ENCODE measurements at places on chromosomes 7 and 10. TPM values are rescaled to one million over a fixed set of nuclear protein-coding genes. Genes with fewer than 3 reads are reported as not detected.

DNA sequence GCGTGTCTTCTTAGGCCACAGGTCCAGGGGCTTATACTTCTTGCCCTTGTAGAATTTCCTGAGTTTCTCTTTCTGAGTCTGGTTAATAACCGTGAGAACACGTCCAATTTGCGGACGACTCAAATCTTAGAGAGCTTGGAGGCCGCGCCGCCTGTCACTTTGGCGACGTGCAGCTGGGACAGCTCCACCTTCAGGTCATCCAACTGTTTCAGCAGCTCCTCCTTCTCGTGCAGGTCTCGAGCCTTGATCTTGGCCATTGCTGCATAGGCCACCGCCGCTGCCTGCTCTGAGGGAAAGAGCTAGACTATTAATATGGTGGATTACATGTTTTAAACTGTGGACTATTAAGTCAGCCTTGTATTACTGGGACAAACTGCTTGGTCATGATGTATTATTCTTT is 26.9 kb downstream of the EVX1 start:
- no peak for DNase-seq

GRCh38 chr10:29946953-29947700 is 112.3 kb downstream of the JCAD start:
- no peak for DNase-seq

DNA sequence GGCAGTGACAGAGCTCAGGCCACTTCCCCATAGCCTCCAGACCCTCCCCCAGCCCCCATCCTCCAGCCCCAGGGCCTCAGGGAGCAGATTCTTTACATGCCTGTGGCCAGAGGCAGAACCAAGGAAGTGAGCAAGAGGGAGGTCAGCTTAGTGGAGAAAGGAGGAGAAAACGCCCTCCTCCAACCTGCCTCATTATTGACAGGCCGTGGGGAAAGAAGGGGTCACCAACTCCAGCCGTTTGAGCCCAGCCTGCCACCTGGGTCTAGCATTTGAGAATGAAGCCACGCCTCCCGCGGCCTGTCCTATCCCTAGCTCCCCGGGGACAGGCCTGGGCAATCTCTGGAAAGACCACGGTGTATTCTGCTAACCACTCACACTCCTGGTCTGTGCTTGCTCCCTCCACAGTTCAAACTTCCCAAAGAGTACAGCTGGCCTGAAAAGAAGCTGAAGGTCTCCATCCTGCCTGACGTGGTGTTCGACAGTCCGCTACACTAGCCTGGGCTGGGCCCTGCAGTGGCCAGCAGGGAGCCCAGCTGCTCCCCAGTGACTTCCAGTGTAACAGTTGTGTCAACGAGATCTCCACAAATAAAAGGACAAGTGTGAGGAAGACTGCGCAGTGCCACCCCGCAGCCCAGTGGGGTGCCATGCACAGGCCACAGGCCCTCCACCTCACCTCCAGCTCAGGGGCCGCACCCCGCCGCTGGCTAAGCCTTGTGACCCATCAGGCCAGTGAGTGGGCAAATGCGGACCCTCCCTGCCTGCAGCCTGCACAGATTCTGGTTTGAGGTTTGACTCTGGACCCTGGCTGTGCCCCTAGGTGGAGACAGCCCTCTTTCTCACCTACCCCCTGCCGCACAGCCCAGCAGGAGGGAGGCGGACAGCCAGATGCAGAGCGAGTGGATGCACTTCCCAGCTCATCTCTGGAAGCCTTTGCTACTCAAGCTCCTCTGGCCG is 14.3 kb upstream of the TRIM8 start:
- DNase-seq: no peak

DNA sequence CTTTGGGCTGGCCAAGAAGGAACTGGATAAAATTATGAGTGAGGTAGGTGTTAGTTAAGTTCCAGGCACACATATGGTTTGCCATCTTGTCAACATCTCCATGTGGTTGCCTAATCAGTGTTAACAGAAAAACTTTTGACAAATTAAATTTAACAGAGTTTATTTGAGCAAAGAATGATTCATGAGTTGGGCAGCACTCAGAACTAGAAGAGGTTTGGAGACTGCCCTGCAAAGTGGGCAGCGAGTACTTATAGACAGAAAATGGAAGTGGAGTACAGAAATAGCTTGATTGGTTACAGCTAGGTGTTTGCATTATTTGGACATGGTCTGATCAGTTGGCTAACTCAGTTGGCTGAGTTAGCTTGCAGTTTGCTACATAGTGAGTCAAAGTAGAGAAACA is 37.5 kb upstream of the AGK start:
- no peak for DNase-seq

DNA sequence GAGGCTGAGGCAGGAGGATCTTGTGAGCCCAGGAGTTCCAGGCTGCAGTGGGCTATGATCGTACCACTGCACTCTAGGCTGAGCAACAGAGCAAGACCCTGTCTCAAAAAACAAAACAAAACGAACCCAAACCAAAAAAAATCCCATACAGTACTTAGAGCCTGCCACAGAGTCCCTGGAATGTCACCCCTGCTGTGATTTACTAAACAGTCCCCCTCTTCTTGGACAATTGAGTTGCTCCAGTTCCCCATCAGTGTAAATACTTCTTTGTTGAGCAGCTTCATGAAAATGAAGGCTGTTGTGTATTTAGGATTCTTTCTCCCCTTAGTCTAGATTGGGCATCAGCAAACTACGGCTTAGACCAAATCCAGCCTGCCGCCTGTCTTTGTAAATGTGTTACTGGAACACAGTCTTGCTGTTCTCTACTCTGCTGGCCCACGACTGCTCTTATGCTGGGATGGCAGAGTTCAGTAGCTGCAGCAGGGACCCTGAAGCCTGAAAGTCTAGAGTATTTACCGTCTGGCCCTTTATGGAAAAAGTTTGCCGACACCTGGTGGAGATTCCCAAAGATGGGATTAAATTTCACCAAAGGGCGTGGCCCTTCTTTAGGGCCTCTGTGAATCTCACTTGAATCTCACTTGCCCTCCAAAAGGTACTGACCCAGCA is 57.8 kb downstream of the PALD1 start:
- no peak for DNase-seq

- no peak for DNase-seq
Measured at GRCh38 chr7:145584401-145584800, 532.2 kb upstream of the CNTNAP2 start.

DNA sequence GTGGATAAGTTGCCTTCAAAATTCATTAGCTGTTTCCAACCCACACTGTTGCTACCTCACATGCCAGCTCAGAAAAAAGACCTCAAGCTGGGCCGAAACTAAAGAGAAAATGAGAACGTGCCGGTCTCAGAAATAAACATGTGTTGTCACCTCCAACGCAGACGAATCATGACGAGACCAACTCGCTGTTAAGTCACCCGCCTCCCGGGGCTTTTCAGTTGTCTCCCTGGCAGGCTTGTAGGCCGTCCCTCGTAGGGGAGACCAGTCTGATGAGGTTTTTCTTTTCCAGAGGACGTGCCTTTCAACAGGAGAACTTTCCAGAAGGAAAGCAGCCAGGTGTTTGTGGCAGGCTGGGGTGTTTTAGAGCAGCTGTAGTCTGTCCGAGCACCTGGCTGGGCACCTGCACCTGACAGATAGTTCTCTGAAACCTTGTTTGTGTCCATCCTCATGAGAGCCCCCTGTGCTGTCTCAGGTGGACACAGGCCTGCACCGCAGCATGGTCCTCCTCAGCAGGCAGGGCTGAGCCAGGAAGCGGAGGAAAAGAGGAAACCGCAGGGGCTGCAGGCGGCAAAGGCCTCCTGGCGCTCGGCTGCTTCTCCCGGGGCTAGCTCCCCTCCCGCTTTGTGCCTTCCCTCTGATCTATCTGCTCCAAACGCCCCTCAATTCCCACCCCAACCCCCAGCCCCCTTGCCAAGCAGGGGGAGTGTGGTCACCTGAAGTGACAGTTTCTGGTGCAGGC is 78.8 kb downstream of the CHST15 start:
- no peak for DNase-seq

DNA sequence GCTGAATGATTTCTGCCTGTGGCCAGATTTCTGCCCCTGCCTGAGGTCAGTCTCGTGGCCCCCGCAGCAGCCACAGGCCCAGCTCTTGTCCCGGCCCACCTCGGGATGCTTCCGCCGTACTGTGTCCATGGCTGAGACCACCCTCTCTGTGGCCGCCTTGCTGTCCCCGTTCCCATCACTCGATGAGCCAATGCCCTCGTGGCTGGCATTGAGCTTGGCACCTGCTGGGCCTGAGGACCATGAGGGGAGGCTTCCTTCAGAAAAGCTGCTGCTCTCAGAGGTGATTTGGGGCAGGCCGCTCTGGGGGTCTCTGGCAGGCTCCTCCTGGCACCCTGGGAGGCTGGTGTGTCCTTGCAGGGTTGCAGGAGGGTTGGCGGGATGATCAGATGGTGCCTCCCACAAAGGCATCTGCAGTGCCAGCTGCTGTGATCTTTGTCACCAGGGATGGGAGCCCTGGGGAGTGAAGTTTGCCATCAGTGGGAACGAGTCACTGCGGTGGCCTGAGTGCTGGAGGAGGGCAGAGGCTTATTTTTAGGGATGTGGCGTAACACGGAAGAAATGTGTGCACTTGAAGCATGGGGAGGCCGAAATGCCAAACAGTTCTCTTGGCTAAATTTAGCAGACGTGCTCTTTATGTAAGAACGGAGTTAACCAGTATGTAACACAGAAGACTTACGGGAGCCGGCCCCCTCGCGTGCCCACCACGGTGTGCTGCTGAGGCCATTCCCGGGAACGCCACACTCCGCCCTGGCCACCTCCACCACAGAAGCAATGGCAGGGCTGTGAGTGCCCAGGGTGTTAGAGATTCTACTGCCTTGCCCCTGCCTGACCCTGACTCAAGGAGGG is 47.7 kb downstream of the VIPR2 start:
- no peak for DNase-seq

- DNase-seq: no peak
Measured at GRCh38 chr7:48458701-48459524, 287.7 kb downstream of the ABCA13 start.

DNA sequence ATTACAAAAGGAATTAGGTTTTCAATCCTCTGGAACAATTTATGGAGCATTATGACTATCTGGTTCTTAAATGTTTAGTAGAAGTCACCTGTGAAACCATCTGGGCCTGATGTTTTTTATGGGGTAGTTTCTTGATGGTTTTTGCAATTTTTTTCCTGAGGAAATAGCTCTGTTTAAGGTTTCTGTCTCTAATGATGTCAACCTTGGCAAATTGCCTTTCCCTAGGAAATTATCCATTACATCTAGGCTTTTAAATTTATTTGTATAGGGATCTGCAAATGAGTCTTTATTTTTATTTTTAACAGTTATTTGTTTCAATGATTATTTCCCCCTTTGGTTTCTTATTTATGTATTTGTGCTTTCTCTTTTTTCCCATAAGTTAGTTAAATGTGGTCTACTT is 222.8 kb downstream of the GALNT17 start:
- DNase-seq: no peak

DNA sequence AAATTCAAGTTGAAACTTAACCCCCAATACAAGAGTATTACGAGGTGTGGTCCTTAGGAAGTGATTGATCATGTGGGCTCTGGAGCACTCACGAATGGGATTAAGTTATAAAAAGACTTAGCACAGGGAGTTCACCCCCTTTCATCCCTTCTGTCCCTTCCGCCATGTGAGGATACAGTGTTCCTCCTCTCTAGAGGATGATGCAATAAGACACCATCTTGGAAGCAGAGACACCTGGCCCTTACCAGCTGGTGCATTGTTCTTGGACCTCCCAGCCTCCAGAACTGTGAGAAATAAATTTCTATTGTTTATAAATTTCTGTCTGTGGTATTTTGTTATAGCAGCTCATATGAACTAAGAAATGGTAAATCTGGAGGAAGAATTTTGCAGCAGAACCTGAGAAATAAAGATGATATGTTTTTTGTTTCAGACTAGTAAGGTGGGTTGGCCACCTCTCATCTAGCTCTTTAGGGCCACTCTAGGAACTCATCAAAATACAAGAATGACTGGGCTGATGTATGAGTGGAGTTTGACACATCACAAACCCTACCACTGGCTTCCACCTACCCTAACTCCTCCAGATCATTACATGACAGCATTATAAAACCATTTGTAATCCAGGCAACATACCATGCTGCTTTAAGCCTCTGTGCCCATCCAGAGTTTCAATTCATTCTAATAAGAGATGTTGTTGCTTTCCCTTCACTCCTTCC is 22.4 kb downstream of the SLC26A5 start:
- no peak for DNase-seq

GRCh38 chr10:5670662-5671375 is 4.4 kb upstream of the ASB13 start:
- DNase-seq: no peak

GRCh38 chr7:91883676-91884362 is 3.3 kb upstream of the MTERF1 start:
- DNase-seq: no peak

DNA sequence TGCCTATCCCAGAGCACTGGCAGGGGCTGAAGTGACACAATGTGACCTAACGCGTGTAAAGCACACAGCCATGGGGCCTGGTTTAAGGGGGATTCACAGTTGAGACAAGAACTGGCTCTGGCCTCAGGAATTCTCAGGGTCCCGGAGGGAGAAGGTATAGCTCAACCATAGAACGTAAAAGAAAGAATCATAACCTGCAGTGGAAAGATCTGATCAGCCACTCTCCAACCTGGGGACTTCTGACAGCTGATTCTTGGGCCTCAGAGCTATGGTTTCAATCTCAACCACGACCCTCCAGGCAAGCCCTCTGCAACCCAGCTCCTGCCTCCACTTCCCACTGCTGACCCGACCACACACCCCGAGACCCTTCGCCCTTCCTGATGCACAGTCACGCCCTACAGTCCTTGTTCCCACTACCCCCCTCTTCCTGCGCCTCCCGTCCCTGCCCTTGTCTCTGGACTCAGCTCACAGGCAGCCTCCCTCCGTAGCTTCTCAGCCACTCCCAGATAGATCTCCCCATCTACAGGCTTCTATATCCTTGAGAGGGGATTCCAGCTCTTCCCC is 245.2 kb downstream of the BUB3 start:
- no peak for DNase-seq

DNA sequence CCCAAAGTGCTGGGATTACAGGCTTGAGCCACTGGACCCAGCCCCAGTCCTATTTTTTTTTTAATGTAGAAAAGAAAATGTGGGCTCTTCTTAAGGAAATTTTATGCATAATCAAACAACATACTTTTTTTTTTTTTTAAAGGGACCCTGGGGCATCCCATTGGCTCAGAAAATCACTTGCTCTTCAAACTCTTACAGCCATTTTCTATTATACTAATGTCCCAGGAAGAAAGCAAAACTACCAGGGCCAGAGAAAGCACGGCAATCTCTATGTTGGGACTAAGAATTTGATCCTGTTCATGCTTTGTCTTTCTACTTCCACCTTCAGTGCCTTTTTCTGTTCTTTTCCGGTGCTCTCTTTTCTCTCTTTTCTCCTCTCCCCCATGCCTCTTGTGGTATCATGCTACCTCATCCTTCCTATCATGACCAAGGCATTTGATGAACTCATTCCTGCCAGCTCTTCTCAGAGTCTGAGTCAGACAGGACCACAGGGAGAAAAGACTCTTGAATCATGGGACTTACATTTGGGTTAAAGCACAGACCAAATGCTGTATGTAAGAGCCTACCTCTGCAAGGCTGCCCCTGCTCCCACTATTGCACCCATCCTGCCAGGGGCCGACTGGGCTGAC is 76.4 kb upstream of the CCNY start:
- DNase-seq: no peak

- no peak for DNase-seq
Measured at GRCh38 chr7:96244244-96244991, 77.5 kb downstream of the SLC25A13 start.

Gene HMX2
- 1.4 TPM for polyA plus RNA-seq

Gene LBX1
- not detected for polyA plus RNA-seq

Gene CARD11
- 1.1 TPM for polyA plus RNA-seq

Gene NME8
- polyA plus RNA-seq: 0.47 TPM

Gene AKR1C4
- polyA plus RNA-seq: not detected

Gene C10orf62
- 0.35 TPM for polyA plus RNA-seq

Gene INHBA
- 5.5 TPM for polyA plus RNA-seq

Gene PODXL
- 835 TPM for polyA plus RNA-seq

Gene PRKCQ
- polyA plus RNA-seq: 16.5 TPM

Gene CYP26C1
- 0.07 TPM for polyA plus RNA-seq

Gene PPA1
- 112 TPM for polyA plus RNA-seq

Gene CTAGE4
- 5.0 TPM for polyA plus RNA-seq
